Progenitor cell of endocrine pancreas (in vitro differentiated cells): ENCODE measurements at places on chromosomes 3 and 15. TPM values are rescaled to one million over a fixed set of nuclear protein-coding genes. Genes with fewer than 3 reads are reported as not detected.

DISP2 gene
- total RNA-seq = 1.0 and 3.2 TPM in 2 replicates

LYZL4 gene
- not detected in 2 replicates for total RNA-seq

CFAP100 gene
- total RNA-seq = 0.79 and 1.00 TPM in 2 replicates

CAPN3 gene
- total RNA-seq = 2.9 and 3.7 TPM in 2 replicates

LINGO1 gene
- 35.1 and 41.3 TPM in 2 replicates for total RNA-seq

PPP1R14D gene
- 0.81 and 1.5 TPM in 2 replicates for total RNA-seq

OSTN gene
- 0.11 and 0.14 TPM in 2 replicates for total RNA-seq

SACM1L gene
- total RNA-seq = 56.7 and 61.3 TPM in 2 replicates

IL17RD gene
- 30.4 and 37.9 TPM in 2 replicates for total RNA-seq

USP50 gene
- total RNA-seq = 0.47 and 0.48 TPM in 2 replicates

DNA sequence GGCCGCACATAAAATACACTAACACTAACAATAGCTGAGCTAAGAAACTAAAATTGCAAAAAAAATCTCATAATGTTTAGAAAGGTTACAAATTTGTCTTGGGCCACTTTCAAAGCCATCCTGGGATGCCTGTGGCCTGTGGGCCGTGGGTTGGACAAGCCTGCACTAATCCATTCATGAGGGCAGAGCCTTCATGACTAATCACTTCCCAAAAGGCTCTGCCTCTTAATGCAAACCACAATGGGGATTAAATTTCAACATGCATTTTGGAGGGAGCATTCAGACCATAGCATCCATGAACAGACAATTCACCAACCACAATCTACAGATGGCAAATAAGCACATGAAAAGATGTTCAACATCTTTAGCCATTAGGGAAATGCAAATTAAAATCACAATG lies 128.2 kb downstream of the SUCLG2 start:
- DNase-seq = no peak

DNA sequence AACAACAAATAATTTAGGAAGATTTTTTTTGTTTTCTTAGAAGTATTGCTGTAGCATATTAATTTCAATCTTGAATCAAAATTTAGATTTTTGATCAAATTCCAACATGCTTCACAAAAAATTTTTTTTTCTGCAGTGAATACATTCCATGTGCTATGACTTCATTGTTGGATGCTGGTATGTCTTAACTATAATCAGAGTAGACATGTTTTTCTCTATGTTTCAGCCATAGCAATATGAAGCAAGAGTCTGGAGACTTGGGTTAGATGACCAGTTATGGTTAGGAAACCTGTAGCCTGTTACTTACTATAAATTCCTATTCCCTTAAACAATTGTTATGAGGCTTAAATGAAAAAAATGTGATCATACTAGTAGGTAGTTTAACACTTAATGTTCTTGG lies 176.1 kb upstream of the CHL1 start:
- DNase-seq = no peak

GRCh38 chr15:60535265-60535664 lies 56.3 kb upstream of the ICE2 start:
- no peak for DNase-seq

DNA sequence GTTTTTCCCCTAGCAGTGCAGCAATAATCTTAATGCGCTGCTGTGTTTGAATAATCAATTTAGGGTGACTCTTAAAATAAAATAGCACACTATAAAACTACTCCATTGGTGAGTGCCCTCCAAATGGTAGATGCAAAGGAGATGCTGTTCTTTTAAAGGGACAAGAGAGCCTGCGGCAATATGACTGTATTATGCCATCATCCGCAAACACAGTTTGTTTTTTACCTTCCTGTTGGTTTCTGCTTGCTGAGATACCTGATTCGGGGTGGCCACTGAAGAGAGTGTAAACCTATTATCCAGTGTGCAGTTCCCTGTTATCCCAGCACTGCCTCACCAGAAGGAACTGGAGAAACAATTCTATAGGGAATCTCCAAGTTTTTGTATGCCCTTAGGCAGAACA lies 523.1 kb upstream of the TGFBR2 start:
- DNase-seq = no peak

GRCh38 chr15:53059273-53060043 lies 269.3 kb upstream of the ONECUT1 start:
- DNase-seq = no peak

GRCh38 chr15:75659928-75660645 lies 12.4 kb downstream of the SNX33 start:
- no peak for DNase-seq

- no peak for DNase-seq
Measured at GRCh38 chr3:33141006-33141405, 27.2 kb downstream of the CRTAP start.

DNA sequence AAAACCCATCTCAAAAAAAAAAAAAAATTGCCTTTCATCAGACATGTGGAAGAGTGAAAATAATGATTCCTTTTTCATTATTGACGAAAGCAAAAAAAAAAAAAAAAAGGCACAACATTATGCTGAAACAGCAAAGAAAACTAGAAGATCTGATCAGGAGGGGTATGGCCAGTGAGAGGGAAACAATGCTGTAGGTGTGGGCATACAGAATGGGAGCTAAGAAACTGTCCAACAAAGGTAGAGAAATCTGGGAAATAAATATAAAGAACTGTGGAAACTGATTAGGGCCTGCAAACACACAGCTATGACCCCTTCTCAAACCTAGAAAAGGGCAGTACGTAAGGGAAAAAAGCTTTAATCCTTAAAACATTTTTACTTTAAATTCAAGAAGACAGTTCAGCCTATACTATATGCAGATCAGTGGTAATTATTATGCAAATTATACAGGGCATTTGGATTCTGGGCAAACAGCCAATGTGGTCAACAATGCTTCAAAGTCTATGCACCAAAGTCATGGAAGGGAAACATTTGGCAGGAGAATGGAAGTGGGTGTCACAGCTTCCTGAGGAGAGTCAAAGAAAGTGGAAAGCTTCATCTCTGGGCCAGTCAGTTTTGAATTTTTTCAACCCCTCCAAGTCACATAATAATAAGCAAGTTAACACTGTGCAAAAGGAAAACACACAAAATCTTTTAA lies 68.3 kb upstream of the SLC12A8 start:
- no peak for DNase-seq

DNA sequence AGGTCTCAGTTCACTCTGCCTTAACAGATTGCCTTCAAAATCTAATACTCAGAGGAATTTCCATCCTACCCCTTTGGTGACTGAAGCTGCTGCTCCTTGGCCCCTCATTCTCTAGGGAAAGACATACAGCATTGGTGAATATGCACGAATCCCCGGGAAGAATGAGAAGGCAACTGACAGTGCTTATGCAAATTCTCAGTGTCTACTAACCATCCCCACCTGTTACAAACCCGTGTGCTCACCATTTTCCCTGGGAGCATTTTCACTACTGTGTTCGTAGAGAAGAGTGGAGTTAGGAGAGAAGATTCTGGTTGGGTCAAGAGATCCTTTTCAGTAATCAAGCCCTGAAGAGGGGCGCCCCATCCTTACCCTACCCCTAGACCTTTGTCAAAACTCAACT lies 37.7 kb downstream of the SYNM start:
- no peak for DNase-seq

DNA sequence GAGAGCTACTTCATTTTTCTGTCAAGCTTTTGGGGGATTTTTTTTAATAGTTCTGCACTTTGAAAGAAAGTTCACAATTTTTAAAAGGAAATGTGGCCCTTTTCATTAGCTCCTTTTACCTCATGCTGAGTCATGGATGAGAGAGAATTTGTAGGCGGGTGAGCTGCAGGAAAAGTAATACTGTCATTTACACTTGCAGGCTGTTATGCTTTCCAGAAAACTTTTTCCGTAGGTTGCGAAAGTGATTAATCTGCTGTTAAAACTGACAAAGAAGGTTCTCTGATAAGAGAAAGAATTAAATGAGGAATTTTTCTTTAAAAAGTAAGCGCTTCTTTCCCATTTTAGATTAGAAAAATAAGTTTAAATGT lies 430.2 kb downstream of the LPP start:
- DNase-seq = no peak

GRCh38 chr3:61264281-61264680 lies 13.0 kb upstream of the FHIT start:
- no peak for DNase-seq

DNA sequence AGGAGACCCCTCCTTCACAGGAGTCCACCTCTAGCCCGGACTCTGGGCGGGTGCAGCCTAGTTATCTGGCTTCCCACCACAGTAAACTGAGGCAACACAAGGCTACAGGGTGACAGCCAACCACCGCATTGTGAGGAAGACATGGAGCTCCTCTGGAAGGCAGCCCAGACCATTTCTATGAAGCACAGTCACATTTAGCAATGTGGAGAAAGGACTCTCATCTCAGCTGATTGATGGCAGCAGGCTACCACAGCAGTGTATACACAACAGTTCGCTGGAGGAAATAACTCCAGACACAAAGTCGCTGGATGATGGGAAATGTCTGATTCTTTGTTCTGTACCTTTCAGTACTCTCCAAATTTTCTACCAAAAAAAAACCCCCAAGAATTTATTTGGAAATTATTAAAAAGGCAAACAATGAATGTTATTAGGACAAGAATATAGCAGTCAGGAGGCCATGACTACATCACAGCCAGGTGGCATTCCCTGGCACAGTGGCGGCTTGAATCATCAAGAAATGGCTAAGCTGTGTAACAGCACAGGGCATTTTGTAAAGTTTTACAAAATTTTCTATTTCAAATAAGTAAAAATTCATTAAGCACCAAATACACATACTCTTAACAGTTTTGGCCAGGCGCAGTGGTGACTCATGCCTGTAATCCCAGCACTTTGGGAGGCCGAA lies 40.1 kb downstream of the FAN1 start:
- DNase-seq = no peak

DNA sequence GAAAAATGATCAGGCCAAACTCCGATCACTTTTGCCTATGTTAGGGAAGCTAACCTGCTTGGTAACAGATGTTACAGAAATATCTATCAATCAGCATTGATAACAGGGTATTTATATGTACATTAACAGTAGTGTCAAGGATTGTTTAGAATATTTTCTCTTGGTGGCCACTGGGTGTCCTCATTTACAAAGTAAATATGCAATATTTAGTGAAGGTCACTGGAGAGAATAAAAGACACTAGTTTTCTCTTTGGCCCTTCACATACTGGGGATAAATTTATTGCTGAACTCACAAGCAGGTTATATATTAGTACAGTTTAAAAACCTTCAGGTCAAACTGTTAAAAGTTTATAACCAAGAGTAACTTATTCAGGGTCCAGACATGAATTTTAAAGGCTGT lies 69.0 kb downstream of the TIGIT start:
- no peak for DNase-seq

DNA sequence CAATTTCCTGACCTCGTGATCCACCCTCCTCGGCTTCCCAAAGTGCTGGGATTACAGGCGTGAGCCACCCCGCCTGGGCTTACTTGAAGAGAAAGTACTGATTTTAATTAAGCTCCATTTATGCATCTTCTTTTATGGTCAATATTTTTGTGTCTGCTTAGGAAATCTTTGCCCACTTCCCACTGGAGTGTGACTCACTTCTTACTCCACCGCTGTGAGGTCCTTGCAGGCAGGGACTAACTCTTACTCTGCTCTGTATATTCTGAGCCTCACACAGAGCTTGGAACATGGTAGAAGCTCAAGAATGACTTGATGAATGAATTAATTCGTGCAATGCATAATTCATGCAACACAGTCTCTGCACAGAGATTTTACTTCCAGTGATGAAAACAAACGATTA lies 2.9 kb upstream of the TM4SF19 start:
- DNase-seq = no peak

- peak; percentile 77 for DNase-seq
Measured at GRCh38 chr3:39288300-39288808, 8.5 kb upstream of the CX3CR1 start.
